ENCODE measurements at places on chromosomes 1 and 21.

DNA sequence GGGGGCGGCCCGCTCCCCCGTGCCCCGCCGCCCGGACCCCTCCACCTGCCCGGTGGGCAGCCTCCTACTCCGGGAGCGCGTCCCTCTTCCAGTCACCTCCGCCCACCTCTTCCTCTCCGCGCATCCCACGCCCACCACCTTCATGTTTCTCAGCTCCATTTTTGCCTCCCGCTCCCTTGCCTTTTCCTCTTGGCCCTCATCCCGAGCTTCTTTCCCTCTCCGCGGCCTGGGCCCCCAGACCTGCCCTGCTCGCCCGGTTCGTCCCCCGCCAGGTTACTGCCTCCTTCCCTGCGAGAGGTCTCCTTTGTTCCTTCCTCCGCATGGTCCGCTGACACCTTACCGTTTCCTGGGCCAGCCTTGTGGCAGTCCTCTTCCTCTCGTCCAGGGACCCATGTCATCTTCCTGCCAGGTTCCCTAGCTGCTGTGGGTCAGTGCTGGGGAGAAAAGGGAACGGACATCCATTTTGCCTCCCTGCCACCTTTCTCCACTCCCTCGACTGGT is 563 bp downstream of the QSOX1 start:
- DNase-seq, result no peak

GRCh38 chr21:38740090-38740489 is 65.6 kb upstream of the ETS2 start:
- no peak for DNase-seq

DNA sequence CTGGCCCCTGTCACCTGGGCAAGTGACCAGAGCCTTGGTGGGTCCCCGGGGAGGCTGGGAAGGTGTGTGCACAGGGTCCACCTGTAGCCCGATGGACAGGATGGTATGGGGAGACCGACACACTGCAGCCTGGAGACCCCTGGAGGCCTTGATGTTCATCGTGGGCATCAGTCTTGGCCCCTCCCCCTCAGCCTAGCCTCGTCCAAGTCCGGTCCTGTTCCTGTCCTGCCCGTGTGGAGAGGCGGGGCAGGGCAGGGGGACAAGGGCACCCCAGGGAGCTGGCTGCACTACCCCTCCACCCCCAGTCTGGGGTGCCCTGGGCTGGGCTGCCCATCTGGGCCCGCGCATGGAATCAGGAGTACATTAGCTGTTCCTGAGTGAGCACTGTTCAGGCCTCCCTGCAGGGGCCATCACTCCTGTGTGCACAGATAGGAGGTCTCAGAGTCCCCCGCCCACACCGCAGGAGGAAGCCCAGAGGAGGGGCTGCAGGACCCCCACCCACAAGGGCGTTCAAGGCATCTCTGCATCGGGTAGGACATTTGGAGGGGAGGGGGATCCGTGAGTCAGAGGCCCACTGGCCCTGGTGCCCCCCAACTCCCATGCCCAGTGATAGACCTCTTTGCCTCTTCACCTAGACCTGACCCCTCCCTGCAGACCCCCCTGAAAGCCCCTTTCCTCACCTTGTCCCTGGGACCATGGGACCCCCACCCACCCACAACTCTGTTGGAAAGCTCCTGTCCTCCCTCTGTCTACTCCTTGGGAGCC is 63.2 kb downstream of the WNT9A start:
- DNase-seq, result no peak

DNA sequence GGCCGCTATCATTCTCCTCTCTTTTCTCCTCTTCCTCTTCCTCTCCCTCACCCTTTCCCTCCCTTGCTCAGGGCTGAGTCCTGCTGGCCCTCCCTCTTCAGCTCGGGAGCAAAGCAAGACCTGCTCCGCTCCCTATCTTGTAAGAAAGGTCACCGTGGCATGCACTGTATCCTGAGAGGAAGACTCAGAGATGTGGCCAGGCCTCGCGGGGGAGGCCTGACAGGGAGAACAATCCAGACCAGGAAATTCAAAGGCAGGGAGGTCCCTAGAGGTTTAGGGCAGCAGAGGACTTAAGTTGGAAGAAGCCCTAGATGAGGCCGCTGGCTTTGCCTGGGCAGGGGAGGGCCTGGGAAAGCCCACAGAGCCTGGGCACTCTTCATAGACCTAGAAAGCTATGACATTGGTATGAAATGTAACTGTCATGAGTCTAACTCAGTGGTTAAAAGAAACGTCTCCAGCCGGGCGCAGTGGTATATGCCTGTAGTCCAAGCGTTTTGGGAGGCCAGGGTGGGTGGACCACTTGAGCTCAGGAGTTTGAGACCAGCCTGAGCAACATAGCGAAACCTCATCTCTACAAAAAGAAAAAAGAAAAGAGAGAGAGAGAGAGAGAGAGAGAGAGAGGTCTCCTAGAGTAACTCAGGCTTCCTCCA is 14.6 kb upstream of the PTAFR start:
- DNase-seq, result no peak

- no peak for DNase-seq
Observed at GRCh38 chr1:16434501-16434900, 2.7 kb downstream of the SPATA21 start.

DNA sequence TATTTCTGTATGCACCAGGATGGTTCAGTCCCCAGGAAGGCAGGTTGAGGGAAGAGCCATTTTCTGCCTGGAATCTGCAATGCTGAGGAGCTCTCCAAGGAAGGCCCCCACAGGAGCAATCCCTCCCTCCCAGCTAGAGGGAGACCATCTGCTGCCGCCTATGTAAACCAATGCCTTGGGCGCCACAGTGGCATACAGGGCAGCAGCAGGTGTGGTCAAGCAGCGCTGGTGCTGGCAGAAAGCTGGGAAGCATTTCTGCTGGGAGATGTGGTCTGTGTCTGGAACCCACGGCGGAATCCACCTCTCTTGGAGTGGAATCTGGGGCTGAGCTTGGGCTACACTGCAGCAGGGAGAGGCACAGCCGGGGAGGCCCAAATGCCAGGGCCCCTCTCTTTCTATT is 283.3 kb downstream of the RRAGC start:
- no peak for DNase-seq

GRCh38 chr1:203364094-203364801 is 13.3 kb upstream of the FMOD start:
- no peak for DNase-seq

All from germinal center (tissue), 1 donor.